ENCODE measurements at places on chromosomes 13 and 19.
A peak's percentile ranks its signal among the peaks of the same experiment; 100 is the strongest.

DNA sequence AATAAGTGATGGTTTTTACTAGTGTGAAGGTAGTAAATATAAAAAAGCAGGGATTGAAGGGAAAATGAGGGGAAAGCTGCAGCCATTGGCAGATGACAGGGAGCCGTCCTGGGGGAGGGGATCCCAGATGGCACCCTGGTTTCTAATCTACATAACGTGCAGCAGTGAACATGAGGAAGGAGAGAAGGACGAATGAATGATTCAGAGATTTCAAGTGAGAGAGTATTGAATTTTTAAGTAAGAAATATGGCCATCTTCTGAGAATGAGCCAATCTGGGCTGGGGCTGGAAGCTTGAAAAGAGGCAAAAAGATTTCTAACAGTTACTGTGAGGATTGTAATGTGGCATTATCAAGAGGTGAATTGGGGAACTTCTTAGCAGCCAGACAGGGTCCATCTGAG lies 414.2 kb downstream of the MYO16 start:
- DNase-seq: no peak

- DNase-seq: peak; percentile 76
These were observed 20.0 kb downstream of the XRCC1 start for GRCh38 chr19:43555185-43555770.

GRCh38 chr19:32307591-32307990 lies 37.8 kb upstream of the ZNF507 start:
- DNase-seq: no peak

GRCh38 chr13:77521595-77522367 lies 13.7 kb upstream of the SCEL start:
- no peak for DNase-seq

GRCh38 chr19:39970425-39970674 lies 615 bp upstream of the PSMC4 start:
- DNase-seq: no peak

GRCh38 chr13:78323848-78324247 lies 279.5 kb downstream of the POU4F1 start:
- no peak for DNase-seq

GRCh38 chr13:81001828-81002385 lies 661.0 kb upstream of the SPRY2 start:
- no peak for DNase-seq

GRCh38 chr13:72181661-72182060 lies 314.7 kb upstream of the DACH1 start:
- DNase-seq: no peak

- no peak for DNase-seq
These were observed 774 bp downstream of the ALDH16A1 start for GRCh38 chr19:49453757-49454240.

DNA sequence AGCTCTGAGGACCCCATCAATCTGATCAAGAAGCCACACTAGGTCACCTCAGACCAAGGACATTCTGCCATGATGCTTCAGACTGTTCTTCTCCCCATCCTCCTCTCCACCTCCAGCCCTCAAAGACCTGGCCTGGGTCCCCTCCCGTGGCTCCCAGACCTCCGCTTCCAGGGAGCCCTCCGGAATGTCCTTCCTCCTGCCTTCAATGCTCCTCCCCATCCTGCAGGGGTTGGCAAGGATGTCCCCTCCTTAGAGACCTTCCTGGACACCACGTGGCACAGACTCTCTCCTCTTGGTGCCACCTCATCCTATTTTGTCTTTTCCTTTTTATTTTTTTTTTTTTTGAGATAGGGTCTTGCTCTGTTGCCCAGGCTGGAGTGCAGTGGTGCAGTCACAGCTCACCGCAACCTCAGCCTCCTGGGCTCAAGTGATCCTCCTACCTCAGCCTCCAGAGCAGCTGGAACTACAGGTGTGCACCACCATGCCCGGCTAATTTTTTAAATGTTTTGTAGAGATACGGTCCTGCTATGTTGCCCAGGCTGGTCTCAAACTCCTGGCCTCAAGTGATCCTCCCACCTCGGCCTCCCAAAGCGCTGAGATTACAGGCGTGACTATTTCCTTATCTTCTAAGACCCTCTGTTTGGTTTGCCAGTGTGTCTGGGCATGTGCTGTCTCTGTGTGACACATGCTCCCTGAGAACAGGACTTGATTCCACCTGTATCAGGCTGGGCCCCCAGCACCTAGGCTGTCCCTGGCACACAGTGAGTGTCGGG lies 84.9 kb downstream of the GNG7 start:
- DNase-seq: no peak

GRCh38 chr19:33100894-33101644 lies 20.1 kb downstream of the GPATCH1 start:
- no peak for DNase-seq

DNA sequence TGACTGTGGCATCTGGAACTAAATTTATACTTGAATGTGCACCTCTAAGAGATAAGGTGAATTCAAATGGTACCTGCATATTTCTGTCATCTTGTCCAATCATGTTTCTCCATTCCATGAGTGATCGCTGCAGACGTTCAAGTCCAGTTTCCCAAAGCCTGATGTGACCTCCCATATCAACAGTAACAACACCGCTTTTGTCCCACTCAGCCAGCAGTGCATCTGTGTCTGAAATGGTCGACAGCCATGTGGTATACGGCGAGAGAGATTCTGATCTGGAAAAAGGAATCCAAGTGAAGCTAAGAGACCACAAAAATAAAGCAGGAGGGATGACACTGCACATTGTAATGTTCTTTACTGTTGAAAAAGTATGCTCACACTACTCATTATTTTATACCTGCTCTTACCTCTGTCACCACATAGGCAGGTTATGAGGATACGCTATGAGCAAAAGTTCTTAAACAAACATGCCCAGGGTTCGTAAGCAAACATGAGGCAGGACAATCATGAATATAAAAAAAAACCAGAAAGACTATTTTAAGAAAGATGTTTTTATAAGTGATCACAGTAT lies 213.6 kb downstream of the RGCC start:
- no peak for DNase-seq

DNA sequence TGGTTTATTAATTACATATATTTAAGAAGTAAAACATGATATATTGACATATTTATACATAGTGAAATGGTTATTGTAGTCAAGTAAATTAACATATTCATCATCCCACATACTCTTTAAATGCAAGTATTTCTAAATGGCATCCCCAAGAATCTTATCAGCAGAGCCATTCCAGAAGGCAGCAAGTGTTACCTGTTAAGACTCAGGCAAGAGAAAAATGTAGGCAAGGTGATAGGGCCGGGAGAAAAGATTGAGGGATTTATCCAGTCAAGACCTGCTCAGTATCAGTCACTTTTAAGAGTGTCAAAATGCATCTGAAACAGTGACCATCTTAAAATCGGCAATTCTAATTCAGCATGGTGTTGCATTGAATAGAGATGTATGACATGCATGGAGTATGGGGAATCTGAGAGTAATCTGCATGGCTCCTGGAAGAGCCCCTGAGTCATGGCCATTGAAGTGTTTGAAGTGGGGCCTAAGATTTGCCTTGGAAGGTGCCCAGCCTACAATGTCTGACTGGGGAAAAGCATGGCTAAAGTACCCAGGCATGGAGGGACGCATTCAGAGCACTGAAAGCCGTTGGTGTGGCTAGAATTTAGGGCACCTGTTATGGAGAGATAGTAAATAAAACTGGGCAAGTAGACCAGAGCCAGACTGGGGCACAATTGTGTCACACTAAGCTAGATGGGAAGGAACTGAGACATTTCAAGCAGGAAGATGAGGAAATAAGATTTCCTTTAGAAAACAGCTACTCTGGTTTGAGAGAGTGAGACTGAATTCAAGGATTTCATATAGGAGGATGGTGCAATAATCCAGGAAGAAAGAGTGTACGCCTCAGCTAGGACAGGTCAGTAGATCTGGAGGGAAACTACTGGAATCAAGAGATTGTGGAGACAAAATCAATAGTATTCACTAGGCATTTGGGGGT lies 25.0 kb upstream of the C1QTNF9B start:
- no peak for DNase-seq
